WTC11 (cell line): ENCODE measurements at places on chromosomes 7 and 10. TPM values are rescaled to one million over a fixed set of nuclear protein-coding genes. Genes with fewer than 3 reads are reported as not detected.

The NKX2-3 gene
- total RNA-seq = not detected in 3 replicates

The SNCG gene
- 8.4 to 14.3 TPM (median 12.0 TPM) in 3 replicates for total RNA-seq

- H3K4me1 ChIP-seq = peaks cover 73% of the 10 kb centered on the region
- H3K27me3 ChIP-seq = no peaks in the 10 kb centered on the region
- no peak overlapping the region for H3K27ac ChIP-seq
These were observed 44.8 kb downstream of the SGMS1 start for GRCh38 chr10:50578949-50579348.

DNA sequence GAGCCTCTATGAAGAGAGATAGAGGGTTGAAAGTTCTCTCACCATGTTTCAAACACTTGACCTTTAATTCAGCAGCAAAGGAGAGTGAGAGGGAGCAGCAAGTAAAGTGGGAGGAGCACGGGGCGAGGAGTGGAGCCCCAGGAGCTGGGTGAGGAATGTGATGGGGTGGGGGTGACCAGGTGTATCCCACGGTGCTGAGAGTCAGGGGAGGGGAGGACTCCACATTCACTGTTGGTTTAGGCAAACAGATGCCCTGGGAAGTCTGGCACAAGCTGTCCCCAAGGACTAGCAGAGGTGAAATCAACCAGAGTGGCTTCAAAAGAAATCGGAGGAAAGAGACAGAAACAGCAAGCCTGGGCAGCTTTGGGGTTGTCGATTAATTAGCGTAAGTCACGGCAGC, 101.8 kb upstream of the PITRM1 start:
- DNase-seq = no peak
- no peak overlapping the region for H3K4me3 ChIP-seq
- H3K4me1 ChIP-seq = peaks cover 55% of the 10 kb centered on the region

The SLC13A1 gene
- 0.04 TPM in 1 of 3 replicates, not detected in the others for total RNA-seq
